ENCODE measurements at places on chromosomes 1 and 21.

GRCh38 chr1:61052395-61053225 is 29.8 kb upstream of the NFIA start:
- no peak for DNase-seq

DNA sequence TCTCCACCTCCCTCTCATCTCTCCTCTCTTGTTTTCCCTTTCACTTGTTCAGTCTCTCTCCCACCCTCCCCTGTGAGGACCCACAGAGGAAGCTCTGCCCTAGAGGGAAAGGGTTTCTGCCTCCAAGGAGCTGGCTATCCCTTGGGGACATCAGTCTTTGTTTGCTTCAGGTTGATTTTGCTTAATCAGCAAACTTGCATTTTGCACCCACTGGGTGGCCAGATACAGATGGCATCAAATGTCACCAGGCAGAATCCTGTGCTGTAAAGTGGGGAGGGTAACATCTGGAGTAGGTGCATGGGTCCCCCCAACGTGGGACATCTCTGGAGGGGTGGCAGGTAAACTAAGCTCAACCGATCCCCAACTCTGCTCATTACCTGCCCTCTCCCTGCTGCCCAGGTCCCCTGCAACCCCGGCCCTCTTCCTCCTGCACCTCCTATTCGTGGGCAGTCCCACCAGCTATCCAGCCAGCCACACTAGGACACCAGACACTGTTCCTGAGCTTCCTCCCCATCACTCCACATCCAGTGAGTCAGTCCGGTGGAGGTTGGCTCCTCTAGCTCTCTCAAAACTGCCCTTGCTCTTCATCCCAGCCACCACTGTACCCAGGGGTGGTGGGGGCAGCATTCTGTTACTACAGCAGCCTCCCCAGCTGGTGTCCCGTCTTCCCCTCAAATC is 123.3 kb downstream of the KCNN3 start:
- no peak for DNase-seq

GRCh38 chr1:53847980-53848379 is 9.9 kb upstream of the NDC1 start:
- DNase-seq: no peak

DNA sequence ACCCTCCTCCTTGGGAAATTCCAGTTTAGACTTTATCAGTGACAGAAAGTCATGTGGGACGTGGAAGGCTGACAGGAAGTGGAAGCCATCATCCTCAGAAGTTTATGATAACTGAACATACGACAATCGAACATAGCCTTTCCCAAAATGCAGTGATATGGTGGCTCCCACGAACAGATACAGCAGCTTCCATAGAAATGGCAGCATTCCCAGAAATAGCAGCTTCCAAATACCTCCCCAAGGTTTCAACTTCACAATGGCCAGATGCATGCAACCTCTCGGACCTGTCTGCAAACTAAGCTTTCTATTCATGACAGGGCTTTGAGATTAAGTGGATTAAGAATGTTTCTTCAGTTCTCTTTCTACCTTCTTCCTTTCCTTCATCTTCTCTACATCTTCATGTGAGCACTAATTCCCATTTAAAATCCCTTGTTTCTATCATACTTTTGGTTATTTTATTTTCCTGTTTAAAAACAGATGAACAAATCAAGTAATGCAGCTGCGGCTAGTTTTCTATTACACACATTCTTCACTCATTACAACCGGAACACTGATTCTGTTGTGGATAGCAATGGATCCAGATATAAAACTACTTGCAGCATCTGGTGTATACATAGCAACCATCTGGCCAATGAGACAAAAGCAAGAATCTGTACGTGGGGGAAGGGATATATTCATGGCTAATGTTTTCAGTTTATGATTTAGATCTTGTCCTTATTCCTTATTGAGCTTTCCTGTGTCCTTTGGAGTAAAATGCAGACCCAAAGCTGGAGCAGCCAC is 304.8 kb downstream of the BRINP3 start:
- no peak for DNase-seq

GRCh38 chr1:7108251-7108650 is 323.0 kb downstream of the CAMTA1 start:
- no peak for DNase-seq

DNA sequence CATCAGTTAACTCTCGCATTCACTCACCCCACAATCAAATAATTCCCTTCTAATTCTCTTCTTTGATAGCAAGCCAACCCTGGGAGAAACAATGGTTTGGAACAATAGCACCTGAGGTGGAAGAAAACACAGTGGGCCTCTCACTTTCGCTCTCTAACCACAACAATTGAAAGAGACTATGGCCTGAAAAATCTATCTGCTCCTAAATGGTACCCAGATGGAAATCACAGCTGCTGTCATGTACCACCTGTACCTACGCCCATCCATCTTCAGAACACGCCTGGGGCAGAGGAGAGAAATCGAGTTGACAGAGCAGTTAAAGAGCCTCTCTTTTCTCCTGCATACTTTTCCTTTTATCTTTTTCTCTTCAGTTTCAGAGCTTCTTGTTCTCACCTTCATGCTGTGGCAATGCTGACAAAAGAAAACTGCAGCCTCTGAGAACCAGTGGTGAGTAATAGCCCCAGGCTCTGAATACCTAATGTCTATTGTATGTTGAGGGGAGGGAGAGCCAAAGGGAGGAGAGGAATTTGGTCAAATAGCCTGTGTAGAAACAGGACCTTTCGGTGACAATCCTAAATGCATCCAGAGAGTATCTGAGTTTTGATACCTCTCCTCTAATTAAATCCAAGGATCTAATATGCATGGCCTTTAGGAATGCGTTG is 57.7 kb downstream of the ZC3H11B start:
- no peak for DNase-seq

- no peak for DNase-seq
These were observed 383.8 kb upstream of the VAMP3 start for GRCh38 chr1:7387053-7387927.

DNA sequence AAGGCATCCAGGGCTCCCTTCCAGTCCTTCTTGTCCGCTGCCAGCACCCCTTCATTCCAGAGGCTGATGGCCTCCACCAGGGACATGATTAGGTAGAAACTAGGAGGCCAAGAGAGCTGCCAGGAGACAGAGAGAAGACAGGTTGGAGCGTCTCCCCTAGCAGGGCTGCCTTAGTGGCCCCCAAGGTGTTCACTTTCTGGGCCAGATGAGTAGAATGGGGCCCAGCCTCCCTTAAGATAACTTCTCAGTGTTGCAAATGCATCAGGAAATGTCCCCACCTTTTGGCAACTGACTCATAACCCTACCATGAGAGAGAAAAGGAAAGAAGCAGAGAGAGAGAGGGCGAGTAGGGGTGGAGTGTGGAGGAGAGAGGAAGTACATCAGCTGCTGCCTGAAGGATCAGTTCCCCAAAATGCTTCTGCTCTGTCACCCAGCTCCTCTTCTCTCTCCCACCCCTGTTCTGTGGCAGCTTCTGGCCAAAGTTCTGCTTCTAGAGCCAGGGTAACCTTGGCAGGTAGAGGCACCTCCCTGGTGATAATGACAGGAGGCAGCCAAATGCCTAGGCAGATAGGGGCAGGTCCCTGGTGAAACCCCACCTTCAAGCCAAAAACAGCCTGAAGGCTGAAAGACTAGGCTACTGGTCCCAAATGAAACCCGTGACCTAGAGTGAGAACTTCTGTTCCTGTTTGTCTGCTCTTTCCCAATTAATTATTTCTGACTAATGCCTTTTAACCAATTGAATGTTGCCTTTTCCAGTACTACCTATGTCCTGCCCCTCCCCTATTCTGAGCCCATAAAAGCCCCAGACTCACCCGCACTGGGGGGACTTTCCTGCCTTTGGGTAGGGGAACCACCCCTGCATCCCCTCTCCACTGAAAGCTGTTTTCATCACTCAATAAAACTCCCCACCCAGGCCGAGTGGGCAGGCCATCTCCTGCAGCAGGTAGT is at the start of gene NCF2:
TSS of gene NCF2 (minus strand) at position 216 of the 948 bp plus-strand sequence. CDS start at position 86, 130 bp downstream.
- DNase-seq: peak; percentile 66

DNA sequence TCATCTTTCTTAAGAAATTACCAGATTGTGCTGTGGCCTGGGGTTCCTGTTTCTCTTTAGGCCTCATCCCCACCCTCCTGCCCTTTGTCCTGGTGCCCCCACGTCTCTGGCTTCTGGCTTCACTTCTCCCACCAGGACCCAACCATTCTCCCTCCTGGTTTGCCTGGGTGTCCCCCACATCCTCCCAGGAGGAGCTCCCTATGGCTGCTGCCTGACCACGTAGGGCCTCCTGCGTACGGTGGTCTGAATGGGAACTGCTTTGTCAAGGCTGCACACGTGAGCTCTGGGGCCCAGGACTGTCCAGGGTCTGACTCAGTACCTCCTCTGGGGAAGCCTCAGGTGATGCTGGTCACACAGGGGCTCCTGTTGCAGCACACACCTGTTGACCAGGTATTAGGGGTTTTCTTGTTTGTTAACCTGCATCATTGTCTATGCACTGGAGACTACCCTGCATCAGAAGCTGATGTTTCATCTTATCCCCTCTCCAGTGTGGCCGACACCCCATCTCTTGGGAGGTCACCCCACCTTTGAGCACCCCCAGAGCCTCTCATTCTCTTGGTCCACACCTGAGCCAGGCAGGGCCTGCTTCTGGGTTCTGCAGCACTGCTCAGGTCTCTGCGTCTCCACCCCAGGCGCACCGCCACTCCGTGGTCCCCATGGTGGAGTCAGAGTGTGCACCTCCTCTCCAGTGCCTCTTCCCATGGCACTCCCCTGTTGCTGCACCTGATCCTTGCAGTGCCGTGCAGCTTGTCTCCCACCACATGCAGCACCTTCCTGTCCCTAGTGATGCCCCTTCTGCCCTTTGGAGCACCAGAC is 65.8 kb downstream of the S100B start:
- no peak for DNase-seq

- no peak for DNase-seq
These were observed 511.4 kb upstream of the B3GALT2 start for GRCh38 chr1:193697776-193698175.

DNA sequence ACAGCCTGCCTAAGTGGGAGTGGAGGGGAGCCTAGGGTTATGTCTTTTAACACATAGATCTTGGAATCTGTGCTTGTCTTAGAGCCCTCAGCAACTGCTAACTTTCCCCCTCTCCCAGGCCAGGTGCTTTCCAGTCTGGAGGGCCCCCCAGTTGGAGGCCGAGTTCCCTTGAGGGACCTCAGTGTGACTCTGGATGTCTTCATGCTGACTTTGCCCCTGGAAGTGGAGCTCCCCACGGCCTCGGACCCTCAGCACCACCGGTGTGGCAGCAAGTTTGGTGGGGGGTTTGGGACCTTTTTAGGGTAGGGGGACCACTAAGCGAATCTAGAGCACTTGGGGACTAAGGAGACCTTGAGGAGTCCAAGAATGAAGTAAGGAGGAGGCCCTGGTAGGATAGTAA is 22.9 kb downstream of the HYI start:
- no peak for DNase-seq

DNA sequence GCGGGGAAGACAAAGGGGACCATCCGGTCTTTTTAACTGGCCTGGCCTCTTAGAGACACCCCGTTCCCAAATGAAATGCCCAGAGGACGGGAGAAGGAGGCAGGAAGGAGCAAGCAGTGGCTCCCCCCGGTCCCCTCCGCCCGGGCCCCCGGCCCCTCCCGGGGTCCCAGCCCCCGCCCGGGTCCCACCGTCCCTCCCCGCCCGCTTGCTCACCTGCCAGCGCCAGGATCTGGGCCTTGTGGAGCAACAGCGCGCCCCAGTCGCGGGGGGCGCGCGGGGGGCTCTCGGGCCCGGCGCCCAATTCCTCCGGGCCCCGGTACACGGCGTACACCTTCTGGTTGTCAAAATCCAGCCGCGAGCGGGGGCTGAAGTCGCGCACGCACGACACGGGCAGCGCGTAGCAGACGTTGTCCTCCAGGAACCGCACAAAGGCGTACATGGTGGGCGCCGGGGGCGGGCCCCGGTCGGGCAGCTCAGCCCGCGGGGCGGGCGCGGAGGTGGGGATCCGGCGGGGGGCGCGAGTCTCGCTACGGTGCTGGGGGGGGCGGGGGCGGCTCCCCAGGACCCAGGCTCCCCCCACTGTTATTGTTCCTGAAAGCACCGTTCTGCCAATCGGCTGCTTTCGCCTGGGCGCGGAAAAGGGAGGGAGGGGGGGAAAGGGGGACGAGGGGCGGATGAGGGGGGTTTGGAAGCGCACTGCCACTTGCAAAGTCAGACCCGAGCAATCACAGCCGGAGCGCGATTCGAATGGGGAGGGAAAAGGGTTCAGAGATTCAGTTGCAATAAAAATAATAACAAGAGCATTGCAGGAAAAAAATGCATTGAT is at the start of gene BEND5:
TSS of gene BEND5 (minus strand) at position 499 of the 826 bp plus-strand sequence. CDS start at position 439, 60 bp downstream.
- peak; percentile 41 for DNase-seq

DNA sequence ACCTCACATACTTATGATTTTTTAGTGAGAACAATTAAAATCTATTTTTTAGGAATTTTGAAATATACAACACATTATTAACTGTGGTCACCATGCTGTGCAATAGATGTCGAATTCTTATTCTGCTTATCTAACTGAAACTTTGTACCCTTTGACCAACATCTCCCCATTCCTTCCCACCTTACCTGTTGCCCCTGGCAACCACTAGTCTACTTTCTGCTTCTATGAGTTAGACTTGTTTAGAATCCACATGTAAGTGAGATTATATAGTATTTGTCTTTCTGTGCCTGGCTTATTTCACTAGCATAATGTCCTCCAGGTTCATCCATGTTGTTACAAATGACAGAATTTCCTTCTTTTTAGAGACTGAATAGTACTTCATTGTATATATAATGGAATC is 168.3 kb downstream of the LBR start:
- no peak for DNase-seq

GRCh38 chr1:32893198-32894018 is 7.1 kb downstream of the HPCA start:
- no peak for DNase-seq

DNA sequence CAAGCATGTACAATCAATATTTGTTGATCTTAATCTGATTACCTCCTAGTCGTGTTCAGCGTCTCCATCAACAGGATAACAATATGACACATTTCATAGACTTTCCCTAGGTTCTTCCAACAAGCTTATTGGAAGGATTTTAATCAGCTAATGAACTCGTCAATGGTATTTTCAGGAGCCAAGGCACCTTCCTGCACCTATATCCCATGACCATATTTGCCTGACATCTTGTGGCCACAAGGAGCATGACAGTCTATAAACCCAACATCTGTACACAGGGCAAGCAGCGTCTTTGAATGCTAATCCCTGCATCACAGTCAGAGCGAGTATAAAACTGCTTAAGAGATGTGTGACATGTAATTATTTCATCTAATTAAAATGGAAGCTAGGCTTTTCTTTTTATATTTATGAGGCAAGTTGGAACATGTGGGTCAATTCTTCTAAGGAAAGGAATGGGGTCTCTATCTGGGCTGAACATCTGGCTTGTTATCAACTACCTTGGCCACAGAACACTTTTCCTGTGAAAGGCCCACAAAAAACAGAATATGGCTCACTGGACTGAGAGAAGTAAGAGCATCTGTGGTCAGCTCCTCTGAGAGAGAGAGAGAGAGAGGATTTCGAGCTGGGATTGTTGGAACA is 388.8 kb downstream of the NTNG1 start:
- DNase-seq: peak; percentile 4

GRCh38 chr1:19643602-19644394 is at the start of gene NBL1:
NBL1 (plus strand) TSS chr1:19644311; CDS start chr1:19655031, 10,720 bp downstream.
- peak; percentile 60 for DNase-seq

GRCh38 chr1:38803647-38804046 is 55.9 kb downstream of the RRAGC start:
- no peak for DNase-seq

DNA sequence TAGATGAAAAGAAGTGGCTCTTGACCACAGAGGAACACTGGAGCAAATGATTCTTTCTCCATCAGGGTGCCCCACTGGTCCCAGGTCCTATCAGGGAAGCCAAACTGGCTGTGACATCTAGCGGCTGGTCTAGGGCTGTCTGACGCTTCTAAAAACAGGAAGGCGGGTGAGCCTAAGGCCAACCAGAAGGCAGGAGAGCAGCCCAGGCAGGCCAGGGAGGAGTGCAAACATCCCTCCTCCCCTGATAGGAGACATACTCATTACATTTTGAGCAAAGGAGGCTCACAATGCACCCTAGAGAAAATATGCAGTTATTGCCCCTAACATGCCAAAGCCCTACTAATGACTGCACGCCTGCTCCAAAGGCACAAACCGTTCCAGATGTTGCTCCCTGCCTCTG is 10.4 kb upstream of the FOXE3 start:
- DNase-seq: no peak

All from CD4-positive, alpha-beta T cell treated with Interleukin-4 for 4 hours (primary cell).